GM12878 (cell line): ENCODE measurements at places on chromosomes 11 and 22. TPM values are rescaled to one million over a fixed set of nuclear protein-coding genes. Genes with fewer than 3 reads are reported as not detected.

DNA sequence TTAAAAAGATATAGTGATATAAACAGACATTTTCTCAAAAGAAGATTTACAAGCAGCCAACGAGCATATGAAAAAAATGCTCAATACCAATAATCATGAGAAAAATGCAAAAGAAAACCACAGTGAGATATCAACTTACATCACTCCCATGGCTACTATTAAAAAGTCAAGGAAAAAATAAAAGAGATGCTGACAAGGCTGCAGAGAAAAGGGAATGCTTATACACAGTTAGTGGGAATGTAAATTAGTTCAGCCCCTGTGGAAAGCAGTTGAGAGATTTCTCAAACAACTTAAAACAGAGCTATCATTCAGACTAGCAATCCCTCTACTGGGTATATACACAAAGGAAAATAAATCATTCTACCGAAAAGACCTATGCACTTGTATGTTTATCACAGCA is 97.1 kb upstream of the CARD18 start:
- no peaks in the 10 kb centered on the region for H3K36me3 ChIP-seq
- no peak overlapping the region for H3K27ac ChIP-seq
- H3K4me3 ChIP-seq: no peak overlapping the region
- H3K27me3 ChIP-seq: no peaks in the 10 kb centered on the region
- no peak for DNase-seq

- H3K27me3 ChIP-seq: no peaks in the 10 kb centered on the region; the same call in 1 of the 2 replicates
- no peak overlapping the region for H3K4me3 ChIP-seq
- H3K4me1 ChIP-seq: peaks cover 8% of the 10 kb centered on the region
- no peak overlapping the region for H3K27ac ChIP-seq
- no peaks in the 10 kb centered on the region for H3K36me3 ChIP-seq
Observed at GRCh38 chr11:75593286-75593915, 31.3 kb downstream of the SERPINH1 start.

DNA sequence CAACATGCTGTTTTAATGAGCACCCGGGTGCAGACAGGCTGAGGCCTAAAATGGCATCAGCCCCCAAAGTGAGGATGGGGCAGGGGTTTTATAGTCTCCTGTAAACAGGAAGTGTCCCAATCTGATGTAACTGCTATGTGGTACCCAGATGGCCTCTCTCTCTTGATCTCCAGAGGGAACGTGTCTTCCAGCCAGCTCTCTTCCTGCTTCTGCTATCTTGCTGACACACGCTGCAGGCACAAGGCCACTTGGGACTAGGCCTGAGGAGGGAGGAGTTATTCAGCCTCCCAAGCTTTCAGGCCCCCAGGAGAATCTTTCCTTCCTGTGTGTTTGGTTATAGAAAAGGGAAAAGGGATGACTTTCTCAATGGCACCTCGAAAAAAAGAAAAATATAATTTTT is 11.4 kb upstream of the VSTM5 start:
- DNase-seq: no peak
- no peak overlapping the region for H3K27ac ChIP-seq
- H3K36me3 ChIP-seq: no peaks in the 10 kb centered on the region
- no peaks in the 10 kb centered on the region for H3K27me3 ChIP-seq
- no peak overlapping the region for H3K4me3 ChIP-seq

- no peaks in the 10 kb centered on the region for H3K27me3 ChIP-seq
- no peaks in the 10 kb centered on the region for H3K4me1 ChIP-seq
- no peak overlapping the region for H3K4me3 ChIP-seq
- no peak for DNase-seq
Observed at GRCh38 chr22:43502306-43502874, 90.6 kb downstream of the MPPED1 start.

Gene MMP8
- polyA plus RNA-seq: not detected in 2 replicates

Gene MS4A12
- polyA plus RNA-seq: not detected in 2 replicates

Gene GLYAT
- not detected in 2 replicates for polyA plus RNA-seq

Gene SLC3A2
- polyA plus RNA-seq: 148 and 158 TPM in 2 replicates
